ENCODE measurements at places on chromosomes 1 and 21. TPM values are rescaled to one million over a fixed set of nuclear protein-coding genes. Genes with fewer than 3 reads are reported as not detected.

- H3K27ac ChIP-seq, result no peak overlapping the region
- DNase-seq, result no peak
- no peaks in the 10 kb centered on the region for H3K36me3 ChIP-seq
- peaks cover 9% of the 10 kb centered on the region for H3K4me1 ChIP-seq
These were observed 264.6 kb downstream of the DUSP10 start for GRCh38 chr1:221477252-221477651.

GRCh38 chr1:220564216-220564615 lies 36.3 kb downstream of the MARK1 start:
- H3K27ac ChIP-seq, result no peak overlapping the region
- H3K36me3 ChIP-seq, result no peaks in the 10 kb centered on the region
- no peak for DNase-seq
- no peak overlapping the region for H3K4me3 ChIP-seq

- no peaks in the 10 kb centered on the region for H3K27me3 ChIP-seq
- no peak overlapping the region for H3K4me3 ChIP-seq
- H3K27ac ChIP-seq, result peak overlapping the region; percentile 31
- peaks cover 32% of the 10 kb centered on the region for H3K4me1 ChIP-seq
These were observed 3.2 kb downstream of the CTPS1 start for GRCh38 chr1:40982721-40983120.

DNA sequence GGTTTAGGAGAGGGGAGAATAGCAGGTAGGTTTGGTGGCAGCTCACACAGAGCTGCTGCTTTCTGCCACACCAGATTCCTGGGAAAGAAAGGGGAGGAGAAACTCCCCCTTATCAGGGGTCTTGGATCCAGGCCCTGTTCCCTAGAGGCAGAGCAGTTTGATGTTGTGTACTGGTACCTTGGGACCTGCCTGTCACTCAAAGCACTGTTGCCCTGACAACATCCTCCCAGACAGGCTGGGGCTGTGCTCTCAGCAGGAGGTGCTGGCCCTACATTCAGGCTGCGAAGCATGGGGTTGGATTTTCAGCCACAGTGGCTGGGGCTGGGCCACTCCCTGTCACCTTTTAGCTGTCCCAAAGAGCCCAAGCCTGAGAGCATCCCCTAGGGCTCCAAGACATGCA lies 188.0 kb downstream of the GRIK3 start:
- H3K27ac ChIP-seq, result no peak overlapping the region
- DNase-seq, result no peak
- no peaks in the 10 kb centered on the region for H3K4me1 ChIP-seq
- H3K27me3 ChIP-seq, result no peaks in the 10 kb centered on the region
- H3K36me3 ChIP-seq, result no peaks in the 10 kb centered on the region

DNA sequence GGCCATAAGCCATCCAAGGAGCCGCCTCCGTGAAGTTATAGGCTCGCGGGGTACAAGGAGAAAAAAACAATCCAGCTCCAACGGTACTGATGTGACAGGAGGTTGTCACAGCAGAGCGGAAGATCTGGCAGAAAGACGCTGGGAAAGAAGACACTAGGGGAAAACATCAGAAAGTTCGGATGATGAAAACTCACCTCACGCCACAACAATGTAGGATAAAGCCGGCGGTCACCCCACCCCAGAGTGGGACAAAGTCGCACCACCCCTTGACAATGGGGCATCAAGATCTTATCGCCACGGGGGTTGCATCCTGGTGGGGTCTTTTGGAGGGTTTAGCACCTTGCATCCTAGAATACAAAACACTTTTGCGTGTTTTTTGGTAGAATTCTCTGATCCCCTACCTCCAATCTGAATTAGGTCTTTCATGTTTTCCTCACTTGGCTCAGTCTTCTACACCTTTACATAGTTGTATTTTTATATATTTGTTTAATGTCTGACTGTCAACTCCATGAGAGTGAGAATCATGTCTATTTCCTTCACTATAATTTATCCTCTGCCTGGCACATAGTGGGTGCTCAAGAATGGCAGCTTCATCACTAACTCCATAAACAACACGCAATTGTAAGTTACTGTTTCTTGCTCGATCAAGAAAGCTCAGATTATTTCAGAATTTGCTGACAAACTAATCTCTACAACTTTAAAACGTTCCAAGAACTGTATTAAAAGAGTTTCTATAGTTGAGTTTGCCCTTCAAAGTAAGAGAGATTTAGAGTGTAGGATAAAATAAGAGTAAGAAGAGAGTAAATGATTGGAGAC lies 611 bp upstream of the ZSWIM5 start:
- no peak for DNase-seq
- peaks cover 4% of the 10 kb centered on the region for H3K36me3 ChIP-seq
- H3K4me3 ChIP-seq, result peak overlapping the region; percentile 74
- H3K27me3 ChIP-seq, result peaks cover 70% of the 10 kb centered on the region
- no peak overlapping the region for H3K27ac ChIP-seq
- H3K4me1 ChIP-seq, result peaks cover 13% of the 10 kb centered on the region

- no peaks in the 10 kb centered on the region for H3K36me3 ChIP-seq
- no peaks in the 10 kb centered on the region for H3K27me3 ChIP-seq
- H3K4me1 ChIP-seq, result no peaks in the 10 kb centered on the region
- DNase-seq, result peak; percentile 66
These were observed 113.9 kb downstream of the GRIK3 start for GRCh38 chr1:36920371-36920770.

DNA sequence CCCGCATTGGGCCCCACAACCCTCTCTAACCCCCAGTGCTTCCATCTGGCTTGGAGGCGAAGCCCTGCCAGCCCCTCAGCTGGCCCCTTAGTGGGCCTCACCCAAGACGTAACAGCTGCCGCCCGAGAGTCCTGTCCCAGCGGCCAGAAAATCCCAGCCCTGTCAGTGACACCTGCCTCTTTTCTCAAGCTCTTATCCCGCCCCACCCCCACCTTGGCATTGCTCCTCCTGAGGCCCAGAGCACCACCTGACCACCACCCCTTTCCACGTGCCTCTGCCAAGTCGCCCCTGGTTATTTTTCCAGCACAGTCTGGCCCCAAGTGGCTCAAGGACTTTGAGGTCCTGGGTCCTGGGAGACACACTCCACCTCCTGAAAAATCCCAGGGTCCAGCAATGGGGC lies 5.9 kb upstream of the CTRC start:
- H3K27me3 ChIP-seq, result no peaks in the 10 kb centered on the region
- peaks cover 3% of the 10 kb centered on the region for H3K36me3 ChIP-seq
- H3K4me3 ChIP-seq, result no peak overlapping the region
- DNase-seq, result no peak

- H3K36me3 ChIP-seq, result no peaks in the 10 kb centered on the region
- DNase-seq, result no peak
- no peaks in the 10 kb centered on the region for H3K27me3 ChIP-seq
- H3K27ac ChIP-seq, result peak overlapping the region; percentile 94
These were observed 6.3 kb downstream of the NGF start for GRCh38 chr1:115331558-115332331.

GRCh38 chr1:211229365-211229759 lies 29.8 kb upstream of the RCOR3 start:
- peak; percentile 46 for DNase-seq
- H3K27ac ChIP-seq, result no peak overlapping the region
- H3K4me1 ChIP-seq, result no peaks in the 10 kb centered on the region
- H3K4me3 ChIP-seq, result no peak overlapping the region
- H3K27me3 ChIP-seq, result no peaks in the 10 kb centered on the region
- no peaks in the 10 kb centered on the region for H3K36me3 ChIP-seq

DNA sequence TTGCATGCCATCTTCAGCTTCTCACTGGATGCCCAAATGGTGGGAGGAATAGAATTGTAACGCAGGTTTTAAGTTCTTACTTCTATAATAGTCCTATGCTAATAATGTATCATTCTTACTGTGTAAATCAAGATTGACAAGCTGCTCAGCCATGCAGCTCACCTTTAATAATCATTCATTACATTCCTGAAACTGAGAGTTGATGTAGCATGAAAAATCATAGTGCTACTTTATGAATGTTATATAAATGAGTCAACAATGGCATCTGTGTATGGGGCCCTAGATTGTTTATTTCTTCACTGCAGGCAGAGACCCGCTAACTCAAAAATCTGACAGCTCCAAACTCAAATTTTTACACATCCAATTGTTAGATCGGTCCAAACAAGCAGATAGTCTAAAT lies 34.4 kb downstream of the FH start:
- no peaks in the 10 kb centered on the region for H3K27me3 ChIP-seq
- H3K27ac ChIP-seq, result no peak overlapping the region
- peaks cover 5% of the 10 kb centered on the region for H3K36me3 ChIP-seq
- peaks cover 46% of the 10 kb centered on the region for H3K4me1 ChIP-seq
- DNase-seq, result no peak

DNA sequence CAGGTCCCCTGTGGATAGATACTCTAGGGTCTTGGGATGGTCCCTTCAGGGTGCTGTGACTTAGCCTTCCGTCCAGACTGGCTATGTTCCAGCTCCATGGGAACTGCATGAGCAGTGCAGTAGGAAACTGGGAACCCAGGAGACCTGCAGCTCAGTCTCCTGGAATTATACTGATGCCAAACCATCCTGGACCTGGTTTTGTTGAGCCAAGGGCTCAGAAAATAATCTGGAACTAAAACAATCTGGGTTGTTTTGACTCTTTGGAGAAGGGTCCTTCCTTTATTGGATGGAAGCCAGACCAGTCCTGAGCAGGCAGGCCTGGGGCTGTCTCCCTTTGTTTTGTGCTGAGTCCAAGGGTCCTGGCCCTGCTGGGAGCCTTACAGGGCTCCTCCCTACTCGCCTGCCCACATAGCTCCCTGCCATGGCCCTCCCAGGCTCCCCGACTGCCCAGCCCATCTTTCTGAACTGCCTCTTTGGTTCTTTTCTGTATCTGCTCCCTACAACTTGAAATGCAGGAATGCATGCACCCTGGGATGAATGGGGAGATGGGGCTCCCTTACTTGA lies 1.2 kb downstream of the IPO13 start:
- H3K4me3 ChIP-seq, result peak overlapping the region; percentile 91
- peaks cover 31% of the 10 kb centered on the region for H3K4me1 ChIP-seq
- H3K27ac ChIP-seq, result peak overlapping the region; percentile 94
- peaks cover 9% of the 10 kb centered on the region for H3K36me3 ChIP-seq
- H3K27me3 ChIP-seq, result no peaks in the 10 kb centered on the region

DNA sequence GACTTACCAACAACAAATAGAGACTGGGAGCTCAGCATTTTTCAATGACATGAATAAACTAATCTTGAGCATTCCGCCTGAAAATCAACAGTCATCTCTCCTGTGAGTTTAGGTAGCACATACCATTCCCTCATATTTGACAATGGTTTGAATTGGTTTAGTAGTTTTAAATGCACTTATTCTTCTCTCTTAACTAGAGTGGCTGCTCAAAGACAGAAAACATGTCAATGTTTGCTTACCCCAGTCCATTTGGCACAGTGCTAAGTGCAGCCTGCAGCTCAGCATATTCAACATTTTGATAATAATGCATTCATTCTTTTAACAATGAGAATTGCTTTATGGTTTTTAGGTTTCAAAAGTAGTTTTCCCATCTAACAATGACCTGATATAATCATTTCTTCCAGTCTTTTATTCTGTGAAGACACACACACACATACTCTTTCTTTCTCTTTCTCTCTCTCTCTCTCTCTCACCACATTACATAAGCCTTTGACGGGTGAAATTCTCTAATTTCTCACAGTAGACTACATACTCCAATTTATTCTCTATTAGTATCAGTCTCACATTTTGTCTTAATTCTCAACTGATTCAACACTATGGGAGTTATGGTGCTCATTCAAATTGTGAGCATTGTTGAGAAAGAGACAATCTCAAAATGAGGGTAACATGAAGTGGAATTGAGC lies 432.3 kb downstream of the LRRIQ3 start:
- no peak overlapping the region for H3K27ac ChIP-seq
- no peaks in the 10 kb centered on the region for H3K4me1 ChIP-seq
- no peaks in the 10 kb centered on the region for H3K27me3 ChIP-seq
- H3K4me3 ChIP-seq, result no peak overlapping the region
- no peak for DNase-seq

OR4F29 gene
- total RNA-seq, result not detected

LHX8 gene
- not detected for total RNA-seq

NEGR1 gene
- 5.0 TPM for total RNA-seq

FAM72C gene
- total RNA-seq, result 0.27 TPM

RIPPLY3 gene
- total RNA-seq, result 0.21 TPM
